ENCODE measurements at places on chromosomes 5 and 9. TPM values are rescaled to one million over a fixed set of nuclear protein-coding genes. Genes with fewer than 3 reads are reported as not detected.

GRCh38 chr9:120950421-120951388 is 24.1 kb upstream of the TRAF1 start:
- no peak for DNase-seq

DNA sequence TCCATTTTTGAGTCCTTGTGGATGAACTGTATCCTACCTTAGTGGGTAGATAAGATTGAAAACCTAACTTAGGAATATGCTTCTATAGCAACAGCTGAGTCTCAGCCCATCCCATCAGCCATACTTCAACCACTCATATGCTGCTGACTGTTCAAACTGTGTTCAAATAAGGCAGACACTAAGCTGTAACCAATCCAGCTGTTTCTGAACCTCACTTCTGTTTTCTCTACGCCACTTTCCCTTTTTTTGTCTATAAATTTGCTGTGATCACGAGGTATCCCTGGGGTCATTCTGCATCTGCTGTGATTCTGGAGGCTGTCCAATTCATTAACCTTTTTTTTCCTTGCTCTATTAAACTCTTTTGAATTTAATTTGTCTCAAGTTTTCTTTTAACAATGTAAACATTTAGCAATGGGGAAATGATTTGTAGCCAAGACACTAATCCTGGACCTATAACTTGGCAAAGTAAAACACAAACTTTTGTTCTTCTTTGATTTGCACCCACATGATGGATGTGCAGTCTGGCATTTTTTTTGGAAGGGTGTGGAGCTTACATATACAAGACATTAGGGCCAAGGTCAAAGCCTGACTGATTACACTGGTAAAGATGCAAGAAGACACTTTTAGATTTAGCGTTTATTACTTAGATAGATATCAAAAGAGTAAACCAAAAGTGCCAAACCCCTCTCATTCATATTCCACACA is 14.9 kb upstream of the SCGB3A2 start:
- no peak for DNase-seq

- no peak for DNase-seq
These were observed 1.2 kb downstream of the LOX start for GRCh38 chr5:122076669-122077365.

DNA sequence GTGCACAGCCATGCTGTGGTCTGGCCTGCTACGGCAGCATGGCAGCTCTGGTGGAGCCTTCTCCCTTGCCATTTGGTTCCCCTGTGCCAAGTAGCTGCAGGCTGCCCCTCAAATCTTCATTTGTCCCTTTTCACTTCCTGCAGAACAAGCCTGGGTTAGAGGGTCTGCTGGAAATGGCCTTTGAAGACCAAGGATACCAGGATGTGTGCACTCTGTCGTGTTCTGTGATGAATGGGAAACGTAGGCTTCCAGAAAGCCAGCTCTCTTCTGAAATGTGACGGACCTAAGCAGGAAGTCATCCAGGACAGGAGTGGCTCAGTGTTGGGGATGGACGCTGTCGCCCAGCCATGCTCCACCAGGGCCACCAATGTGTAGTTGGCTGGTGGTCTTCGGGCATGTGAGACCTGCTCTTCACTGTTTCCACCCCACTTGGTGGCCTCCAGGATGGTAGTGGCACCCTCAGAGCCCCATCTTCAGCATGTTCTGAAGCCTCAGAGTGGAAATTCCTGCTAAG is 3.4 kb upstream of the POMT1 start:
- no peak for DNase-seq

GRCh38 chr9:117437283-117437682 is 22.4 kb upstream of the ASTN2 start:
- no peak for DNase-seq

DNA sequence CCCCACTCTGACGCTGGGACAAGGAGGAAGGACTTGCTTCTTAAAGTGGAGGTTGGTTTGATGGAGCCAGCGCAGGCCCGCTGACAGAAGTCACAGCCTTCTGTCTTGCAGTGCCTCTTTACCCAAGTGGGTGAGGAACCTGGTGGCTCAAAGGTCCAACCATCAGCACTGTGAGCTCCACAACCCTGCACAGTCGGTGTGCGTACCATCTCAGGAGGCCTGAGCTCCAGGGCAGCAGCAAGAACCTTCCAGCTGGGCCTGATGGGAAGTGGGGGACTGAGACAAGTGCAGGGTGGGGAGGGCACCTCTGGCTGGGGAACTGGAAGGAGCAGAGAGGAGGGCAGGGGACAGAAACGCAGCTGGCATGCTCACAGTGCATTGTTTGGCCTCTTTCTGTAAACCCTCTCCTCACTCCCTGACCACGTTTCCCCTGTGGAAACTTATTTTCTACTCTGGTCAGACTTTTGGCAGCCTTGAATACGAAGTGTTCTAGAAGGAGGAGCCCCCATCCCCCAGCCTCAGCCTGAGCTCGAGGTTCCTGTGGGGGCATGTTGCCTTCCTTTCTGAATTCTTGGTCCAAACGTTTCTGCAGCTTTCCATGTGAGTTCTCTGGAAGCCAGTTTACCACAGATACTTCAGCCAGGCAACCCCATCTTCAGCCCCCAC is 178.5 kb upstream of the PITX1 start:
- no peak for DNase-seq

- no peak for DNase-seq
These were observed 8.5 kb downstream of the DOCK8 start for GRCh38 chr9:223152-223551.

DNA sequence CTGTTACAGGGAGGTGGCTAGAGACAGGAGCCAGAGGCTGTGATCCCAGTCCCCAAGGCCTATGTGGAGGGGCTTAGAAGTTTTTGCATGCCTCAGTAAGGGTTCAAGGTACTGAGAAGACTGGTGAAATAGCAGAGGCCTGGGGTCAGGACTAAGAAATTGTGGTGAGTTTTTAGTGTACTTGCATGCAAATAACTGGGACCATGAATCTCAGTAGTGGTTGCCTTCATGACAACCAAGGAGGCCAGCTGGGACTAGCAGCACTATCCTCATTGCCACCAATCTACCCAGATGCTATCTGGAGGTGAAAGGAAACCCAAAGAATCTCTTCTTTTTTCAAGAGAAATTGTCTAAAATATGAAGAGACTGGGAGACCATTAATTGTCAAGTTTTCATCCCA is 395.1 kb downstream of the CETN3 start:
- no peak for DNase-seq

DNA sequence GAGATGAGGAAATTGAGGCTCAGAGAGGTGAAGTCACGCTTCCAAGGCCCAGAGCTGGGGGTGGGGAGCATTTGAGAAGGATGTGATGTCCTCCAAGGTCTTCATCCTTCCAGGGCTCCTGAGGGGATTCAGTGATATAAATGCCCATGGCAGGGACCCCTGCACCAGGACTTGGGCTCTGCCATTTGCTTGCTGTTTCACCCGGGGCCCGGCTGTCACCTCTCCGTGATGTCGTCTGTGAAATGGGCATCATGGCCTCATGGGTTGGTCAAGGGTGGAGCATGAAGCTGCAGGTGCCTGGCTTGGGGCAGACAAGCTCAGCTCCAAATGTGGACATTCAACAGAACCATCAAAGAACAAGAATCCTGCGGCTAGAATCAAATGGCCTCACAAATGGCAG is 253.1 kb downstream of the PBX3 start:
- no peak for DNase-seq

The SPATA31A3 gene
- total RNA-seq: not detected

The SPATA31C1 gene
- not detected for total RNA-seq

The NACC2 gene
- 0.63 TPM for total RNA-seq
